Mesothelial cell of epicardium (in vitro differentiated cells): ENCODE measurements at places on chromosomes 1 and 21. TPM values are rescaled to one million over a fixed set of nuclear protein-coding genes. Genes with fewer than 3 reads are reported as not detected.

- H3K4me1 ChIP-seq, result peaks cover 56% of the 10 kb centered on the region
- H3K27me3 ChIP-seq, result no peaks in the 10 kb centered on the region
- no peak for DNase-seq
- peaks cover 53% of the 10 kb centered on the region for H3K36me3 ChIP-seq
Observed at GRCh38 chr1:230857077-230857476, 11.2 kb downstream of the C1orf198 start.

Gene KRTAP21-3
- not detected in 3 replicates for total RNA-seq

DNA sequence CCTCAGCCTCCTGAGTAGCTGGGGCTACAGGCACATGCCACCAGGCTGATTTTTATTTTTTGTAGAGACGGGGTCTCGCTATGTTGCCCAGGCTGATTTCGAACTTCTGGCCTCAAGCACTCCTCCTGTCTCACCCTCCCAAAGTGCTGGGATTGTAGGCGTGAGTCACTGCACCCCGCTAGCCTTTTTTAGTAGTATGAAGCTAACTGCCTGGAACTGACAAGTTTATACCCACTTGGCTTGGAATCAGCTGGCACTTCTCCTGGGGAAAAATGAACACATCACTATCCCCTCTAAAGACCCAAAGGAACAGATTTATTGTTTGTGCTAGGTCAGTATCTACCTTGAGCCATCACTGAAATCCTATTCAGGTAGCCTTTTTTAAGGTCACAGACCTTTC, 19.0 kb downstream of the TMEM63A start:
- no peak overlapping the region for H3K4me3 ChIP-seq
- no peaks in the 10 kb centered on the region for H3K4me1 ChIP-seq
- H3K27ac ChIP-seq, result no peak overlapping the region
- DNase-seq, result no peak
- H3K36me3 ChIP-seq, result peaks cover 25% of the 10 kb centered on the region

- H3K4me1 ChIP-seq, result peaks cover 6% of the 10 kb centered on the region
- DNase-seq, result peak; percentile 92
- no peaks in the 10 kb centered on the region for H3K27me3 ChIP-seq
- no peak overlapping the region for H3K4me3 ChIP-seq
Observed at GRCh38 chr1:17502326-17502778, 37.1 kb upstream of the ARHGEF10L start.

GRCh38 chr21:40250514-40251294, 383.5 kb downstream of the PCP4 start:
- H3K27ac ChIP-seq, result no peak overlapping the region
- peaks cover 1% of the 10 kb centered on the region for H3K36me3 ChIP-seq
- no peaks in the 10 kb centered on the region for H3K4me1 ChIP-seq
- DNase-seq, result no peak

Gene PTGFR
- 0.27 to 0.43 TPM (median 0.38 TPM) in 3 replicates for total RNA-seq

Gene DIO1
- total RNA-seq, result not detected in 3 replicates

DNA sequence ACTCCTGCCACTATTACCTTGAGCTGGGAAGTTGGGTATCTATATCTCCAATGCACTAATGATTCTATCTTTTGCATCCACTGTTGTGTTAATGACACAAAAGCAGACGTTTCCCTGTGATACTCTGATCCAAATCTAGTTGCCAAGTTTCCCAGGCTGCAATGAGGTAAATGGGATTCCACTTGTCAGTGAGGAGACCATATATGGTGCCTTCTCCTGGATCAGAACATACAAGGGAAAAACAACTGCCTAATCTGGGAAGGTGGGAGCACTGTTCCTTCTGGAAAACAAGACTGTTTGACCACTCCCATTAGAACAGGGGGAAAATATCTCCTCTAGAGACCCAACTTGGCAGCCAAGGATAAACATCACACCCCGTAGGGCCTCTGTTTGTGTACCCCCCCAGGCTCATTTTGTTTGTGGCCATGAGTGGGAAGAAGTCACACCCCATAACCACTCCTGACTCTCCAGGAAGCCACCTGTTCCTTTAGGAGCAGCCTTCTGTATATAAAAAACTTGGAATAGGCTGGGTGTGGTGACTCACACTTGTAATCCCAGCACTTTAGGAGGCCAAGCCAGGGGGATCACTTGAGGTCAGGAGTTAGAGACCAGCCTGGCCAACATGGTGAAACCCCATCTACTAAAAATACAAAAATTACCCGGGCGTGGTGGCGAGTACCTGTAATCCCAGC, 28.5 kb upstream of the SLC6A9 start:
- no peak overlapping the region for H3K4me3 ChIP-seq
- no peak for DNase-seq
- H3K4me1 ChIP-seq, result peaks cover 2% of the 10 kb centered on the region
- H3K36me3 ChIP-seq, result no peaks in the 10 kb centered on the region
- no peak overlapping the region for H3K27ac ChIP-seq
- peaks cover 21% of the 10 kb centered on the region for H3K27me3 ChIP-seq

DNA sequence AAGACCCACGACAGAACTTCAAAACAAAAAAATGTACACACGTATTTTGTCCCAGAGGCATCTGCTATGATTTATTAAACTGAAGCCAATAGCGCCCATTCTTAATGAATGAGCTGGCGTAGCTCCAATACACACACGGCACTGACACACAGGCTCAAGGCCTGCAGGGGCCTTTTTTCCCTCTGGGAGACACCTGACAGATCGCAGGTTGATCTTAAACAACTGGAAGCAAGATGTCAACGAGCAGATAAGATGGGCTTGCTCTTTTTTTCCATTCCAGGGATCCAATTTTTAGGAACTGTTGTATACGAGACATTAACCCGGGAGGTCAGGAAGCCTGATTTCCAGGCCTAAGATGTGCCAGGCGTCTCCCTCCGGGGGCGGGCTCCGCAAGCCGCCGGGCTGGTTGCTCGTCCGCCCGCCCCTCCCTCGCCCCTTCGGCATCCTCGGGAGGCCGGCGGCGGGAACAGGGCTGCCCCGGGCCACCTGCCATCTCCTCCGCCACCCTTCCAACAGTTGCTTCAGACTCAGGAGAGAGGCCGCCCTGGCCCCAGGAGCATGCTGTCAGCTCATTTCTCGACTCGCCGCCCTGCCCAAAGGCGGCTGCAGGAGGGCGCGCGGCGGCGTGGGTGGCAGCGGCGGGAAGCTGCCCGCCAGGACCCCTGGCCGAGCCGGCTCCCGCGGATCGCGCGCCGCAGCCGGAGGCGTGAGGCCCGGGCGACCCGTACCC, 735 bp downstream of the TTC13 start:
- H3K27ac ChIP-seq, result peak overlapping the region; percentile 86
- H3K36me3 ChIP-seq, result no peaks in the 10 kb centered on the region
- peaks cover 28% of the 10 kb centered on the region for H3K4me1 ChIP-seq
- DNase-seq, result peak; percentile 56

Gene PTGER3
- total RNA-seq, result 0.29 to 0.59 TPM (median 0.54 TPM) in 3 replicates

DNA sequence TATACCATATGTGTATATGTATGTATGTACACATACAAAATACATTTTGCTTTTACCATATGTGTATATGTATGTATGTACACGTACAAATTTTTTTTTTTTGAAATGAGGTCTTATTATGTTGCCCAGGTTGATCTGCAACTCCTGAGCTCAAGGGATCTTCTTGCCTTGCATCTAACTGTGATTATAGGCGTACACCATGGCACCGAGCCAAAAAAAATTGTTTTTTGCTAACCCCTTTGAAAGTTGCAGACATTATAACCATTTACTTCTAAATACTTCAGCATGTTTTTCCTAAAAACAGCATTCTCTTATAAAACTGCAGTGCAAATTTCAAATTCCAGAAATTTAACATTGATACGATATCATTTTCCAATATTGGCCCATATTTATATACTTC, 147.0 kb downstream of the POU2F1 start:
- no peaks in the 10 kb centered on the region for H3K27me3 ChIP-seq
- DNase-seq, result no peak
- H3K36me3 ChIP-seq, result peaks cover 9% of the 10 kb centered on the region
- H3K4me3 ChIP-seq, result no peak overlapping the region
- peaks cover 3% of the 10 kb centered on the region for H3K4me1 ChIP-seq

Gene CCDC190
- total RNA-seq, result 0.11 to 0.13 TPM in 2 of 3 replicates, not detected in the other

- no peaks in the 10 kb centered on the region for H3K27me3 ChIP-seq
- H3K27ac ChIP-seq, result no peak overlapping the region
- no peak for DNase-seq
- H3K36me3 ChIP-seq, result no peaks in the 10 kb centered on the region
Observed at GRCh38 chr1:153598309-153599172, 14.4 kb downstream of the S100A16 start.

DNA sequence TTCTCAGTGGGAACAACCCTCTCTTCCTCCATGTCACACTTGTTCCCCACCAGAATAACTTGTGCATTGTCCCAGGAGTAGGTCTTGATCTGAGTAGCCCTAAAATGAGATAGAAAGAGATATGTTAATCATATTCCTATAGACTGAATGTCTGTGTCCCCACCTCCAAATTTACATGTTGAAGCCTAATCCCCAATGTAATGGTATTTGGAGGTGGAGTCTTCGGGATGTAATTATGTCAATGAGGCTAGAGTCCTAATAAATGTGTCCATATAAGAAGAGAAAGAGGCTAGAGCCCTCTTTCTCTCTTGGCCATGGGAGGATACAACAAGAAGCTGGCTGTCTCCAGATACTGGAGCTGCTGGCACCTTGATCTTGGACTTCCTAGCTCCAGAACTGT, 54.8 kb upstream of the NRDC start:
- H3K4me3 ChIP-seq, result no peak overlapping the region
- peaks cover 5% of the 10 kb centered on the region for H3K27me3 ChIP-seq
- no peak for DNase-seq

Gene PRDX6
- 194 to 211 TPM (median 211 TPM) in 3 replicates for total RNA-seq

Gene TMEM82
- not detected in 3 replicates for total RNA-seq

- no peak overlapping the region for H3K27ac ChIP-seq
- H3K4me3 ChIP-seq, result no peak overlapping the region
- peaks cover 35% of the 10 kb centered on the region for H3K36me3 ChIP-seq
- H3K4me1 ChIP-seq, result peaks cover 8% of the 10 kb centered on the region
- DNase-seq, result no peak
- no peaks in the 10 kb centered on the region for H3K27me3 ChIP-seq
Observed at GRCh38 chr1:2074944-2075740, 24.9 kb downstream of the PRKCZ start.

GRCh38 chr1:8562881-8563865, 245.3 kb downstream of the SLC45A1 start:
- H3K36me3 ChIP-seq, result peaks cover 2% of the 10 kb centered on the region
- DNase-seq, result no peak
- peak overlapping the region; percentile 85 for H3K27ac ChIP-seq
- H3K4me1 ChIP-seq, result peaks cover 26% of the 10 kb centered on the region
- H3K4me3 ChIP-seq, result no peak overlapping the region
- H3K27me3 ChIP-seq, result no peaks in the 10 kb centered on the region

Gene DPYD
- 11.5 to 15.3 TPM (median 13.3 TPM) in 3 replicates for total RNA-seq

Gene PLPPR4
- total RNA-seq, result 0.13 to 0.16 TPM (median 0.14 TPM) in 3 replicates

Gene TMEM79
- 5.7 to 6.9 TPM (median 6.1 TPM) in 3 replicates for total RNA-seq

DNA sequence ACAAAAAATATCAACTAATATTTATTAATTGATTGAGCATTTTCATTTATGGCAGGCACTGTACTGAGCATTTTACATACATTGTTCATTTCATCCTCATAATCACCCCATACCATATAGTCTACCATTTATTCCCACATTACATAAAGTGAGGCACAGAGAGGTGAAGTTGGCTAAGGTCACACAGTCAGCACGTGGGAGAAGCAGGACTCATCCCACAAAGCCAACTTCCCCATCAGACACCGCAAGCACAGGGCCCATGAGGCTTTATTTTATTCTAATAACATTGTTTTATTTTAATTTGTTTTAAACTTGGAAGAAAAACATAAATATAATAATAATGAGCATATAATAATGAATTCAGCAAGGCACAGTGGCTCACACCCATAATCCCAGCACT, 43.1 kb upstream of the CAPZB start:
- no peaks in the 10 kb centered on the region for H3K27me3 ChIP-seq
- H3K4me1 ChIP-seq, result peaks cover 6% of the 10 kb centered on the region
- H3K4me3 ChIP-seq, result no peak overlapping the region
- H3K36me3 ChIP-seq, result no peaks in the 10 kb centered on the region
- no peak overlapping the region for H3K27ac ChIP-seq

Gene NT5C1A
- 0.34 TPM in 1 of 3 replicates, not detected in the others for total RNA-seq

Gene GCSAML
- total RNA-seq, result not detected in 3 replicates

- H3K27ac ChIP-seq, result no peak overlapping the region
- H3K36me3 ChIP-seq, result no peaks in the 10 kb centered on the region
- H3K4me1 ChIP-seq, result no peaks in the 10 kb centered on the region
- H3K27me3 ChIP-seq, result no peaks in the 10 kb centered on the region
- no peak overlapping the region for H3K4me3 ChIP-seq
Observed at GRCh38 chr1:91476533-91477217, 24.0 kb upstream of the CDC7 start.

DNA sequence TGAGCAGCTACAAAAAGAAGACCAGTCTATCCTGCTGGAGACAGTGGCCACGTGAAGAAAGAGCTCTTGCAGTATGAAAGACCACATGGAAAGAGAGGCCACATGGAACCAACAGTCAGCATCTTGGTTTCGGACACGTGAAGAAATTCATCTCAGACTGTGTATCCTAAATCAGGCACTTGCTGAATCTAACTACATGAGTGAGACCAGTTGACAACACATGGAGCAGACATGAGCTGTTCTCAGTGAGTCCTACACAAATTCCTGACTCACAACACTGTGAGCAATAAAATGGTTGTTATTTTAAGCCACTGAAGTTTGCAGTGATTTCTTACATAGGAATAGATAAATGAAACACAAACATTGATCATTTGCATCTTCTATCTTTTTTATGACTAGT, 2.4 kb upstream of the TAF1A start:
- H3K27me3 ChIP-seq, result no peaks in the 10 kb centered on the region
- no peak overlapping the region for H3K4me3 ChIP-seq
- H3K36me3 ChIP-seq, result peaks cover 16% of the 10 kb centered on the region
- H3K27ac ChIP-seq, result no peak overlapping the region

- no peak overlapping the region for H3K27ac ChIP-seq
- no peaks in the 10 kb centered on the region for H3K4me1 ChIP-seq
- no peak for DNase-seq
- H3K27me3 ChIP-seq, result no peaks in the 10 kb centered on the region
Observed at GRCh38 chr1:19512545-19512944, 27.2 kb upstream of the CAPZB start.

Gene CD164L2
- total RNA-seq, result 0.45 to 1.3 TPM (median 0.61 TPM) in 3 replicates
